ENCODE measurements at places on chromosomes 1 and 21.

DNA sequence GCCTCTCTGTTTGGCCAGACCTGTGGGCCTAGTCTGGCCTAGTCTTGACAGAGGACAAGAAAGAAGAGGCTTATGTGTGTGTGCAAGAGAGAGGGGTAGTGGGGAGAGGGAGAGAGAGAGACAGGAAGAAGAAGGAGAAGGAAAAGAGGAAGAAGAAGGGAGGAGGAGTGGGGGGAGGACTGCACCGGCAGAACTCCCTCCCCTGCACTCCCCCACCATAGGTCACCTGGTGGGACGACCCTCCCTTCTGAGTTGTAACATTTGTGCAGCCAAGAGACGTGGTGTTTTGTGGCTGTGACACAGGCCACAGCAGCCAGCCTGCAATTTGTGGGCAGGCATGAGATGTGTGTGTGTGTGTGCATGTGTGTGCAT, 4.3 kb downstream of the INAVA start:
- no peak for DNase-seq

- no peak for DNase-seq
Observed at GRCh38 chr1:17558541-17558940, 19.0 kb downstream of the ARHGEF10L start.

GRCh38 chr1:84861516-84861915, 31.5 kb downstream of the LPAR3 start:
- DNase-seq: no peak

- DNase-seq: no peak
Observed at GRCh38 chr1:43539726-43540434, 9.2 kb downstream of the PTPRF start.

DNA sequence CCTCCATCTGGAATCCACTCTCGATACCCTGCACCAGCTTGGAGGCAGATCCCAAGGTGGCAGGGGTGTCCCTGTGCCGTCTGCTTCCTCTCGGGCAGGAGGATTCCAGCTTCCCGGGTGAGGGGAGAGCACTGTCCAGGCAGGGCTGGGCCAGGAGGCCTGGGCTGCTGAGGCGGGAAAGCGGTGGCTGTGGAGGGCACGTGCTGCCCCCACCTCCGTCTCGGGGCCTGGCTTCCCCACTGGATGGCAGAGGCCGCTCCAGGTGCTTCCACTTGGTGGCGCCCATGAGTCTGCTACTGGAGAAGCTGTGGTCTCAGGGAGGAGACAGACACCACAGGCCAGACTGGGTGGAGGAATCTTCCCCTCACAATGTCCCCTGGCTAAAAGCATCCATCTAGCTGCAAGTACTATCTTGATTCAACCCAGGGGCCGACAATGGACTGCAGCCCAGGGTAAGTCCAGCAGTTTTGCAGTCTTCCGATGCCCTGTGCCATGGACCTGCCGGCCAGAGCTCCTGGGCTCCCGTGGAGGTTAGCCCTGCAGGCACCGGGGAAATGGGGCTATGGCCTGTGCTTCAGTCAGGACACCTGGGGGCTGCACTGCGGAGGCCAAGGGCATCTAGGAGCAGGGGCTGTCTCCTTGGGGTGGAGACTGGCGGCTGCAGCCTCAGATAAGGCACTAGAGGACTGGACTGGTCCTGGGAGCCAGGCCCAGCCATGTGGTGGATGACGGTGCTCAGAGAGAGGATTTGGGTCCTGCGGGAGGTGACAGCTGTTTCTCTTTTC, 41.3 kb upstream of the EIF4G3 start:
- DNase-seq: no peak

DNA sequence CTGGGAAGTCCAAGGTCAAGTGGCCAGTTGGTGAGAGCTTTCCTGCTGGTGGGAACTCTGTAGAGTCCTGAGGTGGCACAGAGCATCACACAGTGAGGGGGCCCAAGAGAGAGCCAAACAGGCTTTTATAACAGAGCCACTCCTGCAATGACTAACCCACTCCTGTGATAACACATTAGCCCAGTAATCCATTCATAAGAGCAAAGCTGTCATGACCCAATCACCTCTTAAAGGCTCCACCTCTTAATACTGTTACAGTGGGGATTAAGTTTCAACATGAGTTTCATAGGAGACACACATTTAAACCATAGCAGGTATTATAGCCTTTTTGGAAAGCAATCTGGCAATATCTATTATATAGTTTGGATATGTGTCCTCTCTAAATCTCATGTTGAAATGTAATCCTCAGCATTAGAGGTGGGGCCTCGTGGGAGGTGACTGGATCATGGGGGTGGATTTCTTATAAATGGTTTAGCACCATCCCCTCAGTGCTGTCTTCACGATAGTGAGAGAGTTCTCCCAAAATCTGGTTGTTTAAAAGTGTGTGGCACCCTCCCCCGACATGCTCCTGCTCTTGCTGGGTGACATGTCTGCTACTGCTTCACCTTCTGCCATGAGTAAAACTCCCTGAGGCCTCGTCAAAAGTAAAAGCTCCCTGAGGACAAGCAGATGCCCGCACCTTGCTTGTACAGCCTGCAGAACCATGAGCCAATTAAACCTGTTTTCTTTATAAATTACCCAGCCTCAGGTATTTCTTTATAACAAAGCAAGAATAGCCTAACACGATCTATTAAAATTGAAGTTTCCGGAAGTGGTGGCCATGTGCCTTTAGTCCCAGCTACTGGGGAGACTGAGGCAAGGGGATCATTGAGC, 64.5 kb downstream of the CD58 start:
- no peak for DNase-seq

DNA sequence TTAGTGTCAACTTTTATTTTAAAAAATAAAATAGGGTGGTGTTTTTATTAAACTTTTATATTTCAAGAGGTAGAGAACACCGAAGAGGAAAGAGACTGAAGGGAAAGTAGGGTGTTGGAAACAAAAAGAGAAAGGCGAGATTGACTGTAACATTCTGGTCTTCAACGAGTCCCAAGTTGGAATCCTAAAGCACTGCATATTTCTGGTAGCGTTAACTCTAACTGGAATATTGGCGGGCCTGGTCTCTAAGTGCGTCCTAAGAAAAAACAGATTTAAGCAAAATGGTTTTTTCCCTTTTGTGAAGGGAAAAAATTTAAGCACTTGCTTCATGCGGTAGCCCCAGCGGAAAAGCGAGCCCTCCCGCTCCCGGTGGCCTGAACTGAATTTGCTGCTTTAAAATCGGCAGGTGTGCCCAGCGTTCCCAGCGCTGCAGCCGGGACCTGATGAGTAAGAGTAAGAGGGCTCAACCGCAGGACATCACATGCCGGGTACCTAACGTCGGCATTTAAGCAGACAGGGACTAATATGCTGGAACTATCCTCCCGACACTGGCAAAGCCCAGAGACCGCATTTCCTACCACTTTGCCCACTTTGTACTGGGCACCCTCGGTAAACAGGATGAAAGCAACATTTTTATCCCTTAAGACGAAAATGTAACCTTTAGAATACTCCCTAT, 30.5 kb upstream of the NFIA start:
- DNase-seq: no peak

DNA sequence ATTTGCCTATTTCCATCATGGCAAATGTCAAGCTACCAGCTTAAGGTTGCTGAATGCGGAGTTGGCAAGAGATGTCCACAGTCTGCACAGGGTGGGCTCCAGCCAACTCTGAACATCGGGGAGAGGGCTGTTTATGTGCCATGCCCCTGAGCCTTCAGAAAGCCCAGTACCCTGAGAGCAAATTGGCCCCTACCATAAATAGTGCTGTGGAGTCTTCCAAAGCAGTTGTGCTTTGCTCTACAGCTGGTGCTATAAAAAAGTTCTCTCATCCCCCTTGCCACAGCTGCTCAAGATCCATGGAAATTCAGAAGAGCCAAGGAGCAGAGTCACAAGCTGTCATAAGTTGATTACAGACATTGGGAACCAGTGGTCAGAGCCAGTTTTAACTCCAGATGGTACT, 85.6 kb upstream of the CLDN14 start:
- DNase-seq: no peak

GRCh38 chr21:30444204-30444603, 4.1 kb downstream of the KRTAP15-1 start:
- DNase-seq: no peak

- no peak for DNase-seq
Observed at GRCh38 chr1:201142011-201142848, 12.0 kb downstream of the TMEM9 start.

GRCh38 chr1:21913763-21914162, 23.3 kb downstream of the HSPG2 start:
- DNase-seq: no peak

- no peak for DNase-seq
Observed at GRCh38 chr1:189627427-189627826, 850.2 kb downstream of the BRINP3 start.

- peak; percentile 11 for DNase-seq
Observed at GRCh38 chr1:170790651-170791071, 126.7 kb downstream of the PRRX1 start.

Measured in H4 (cell line).